ENCODE measurements at places on chromosomes 1 and 21. TPM values are rescaled to one million over a fixed set of nuclear protein-coding genes. Genes with fewer than 3 reads are reported as not detected.

DNA sequence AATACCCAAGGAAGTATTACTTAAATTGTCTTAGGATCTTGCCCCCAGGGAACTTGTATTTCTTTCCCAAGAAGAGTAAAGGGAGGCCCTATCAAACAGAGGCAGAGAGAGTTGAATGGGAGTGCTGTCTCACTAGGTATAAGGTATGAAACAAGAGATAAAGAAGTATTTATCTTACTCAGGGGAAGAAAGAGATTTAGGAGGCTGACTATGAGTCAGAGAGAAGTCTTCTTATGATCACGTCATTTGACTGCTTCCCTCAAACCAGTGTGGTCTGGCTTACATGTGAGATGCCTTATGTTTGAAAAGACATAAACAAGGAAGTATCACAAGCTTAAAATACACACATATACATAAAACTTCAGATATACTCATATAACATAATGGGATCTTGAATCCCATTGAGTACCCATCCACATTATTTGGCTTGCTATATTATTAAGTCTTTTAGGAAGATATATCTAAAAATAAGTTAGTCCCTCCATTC, 29.6 kb downstream of the DUSP10 start:
- DNase-seq = no peak

DNA sequence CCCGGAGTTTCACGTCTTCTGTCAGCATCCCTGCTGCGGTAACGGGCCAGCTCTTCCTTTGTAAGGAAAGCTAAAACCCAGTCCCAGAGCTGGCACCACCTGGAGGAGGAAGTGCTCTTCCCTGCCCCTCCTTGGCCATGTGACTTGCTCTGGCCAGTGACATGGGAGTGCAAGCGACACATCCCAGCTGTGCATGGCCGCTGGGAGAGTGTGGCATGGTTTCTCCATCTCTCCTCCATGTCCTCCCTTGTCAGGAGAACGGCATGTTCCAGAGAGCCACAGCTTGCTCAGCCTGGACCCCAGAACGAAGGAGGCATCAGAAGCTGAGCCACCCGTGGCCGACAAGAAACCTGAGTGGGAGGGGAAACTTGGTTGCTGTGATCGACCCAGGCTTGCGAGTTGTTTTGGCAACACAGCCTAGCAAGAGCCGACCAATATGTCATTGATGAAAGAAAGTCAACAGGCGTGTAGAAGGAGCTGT, 2.7 kb upstream of the PRXL2B start:
- no peak for DNase-seq

DNA sequence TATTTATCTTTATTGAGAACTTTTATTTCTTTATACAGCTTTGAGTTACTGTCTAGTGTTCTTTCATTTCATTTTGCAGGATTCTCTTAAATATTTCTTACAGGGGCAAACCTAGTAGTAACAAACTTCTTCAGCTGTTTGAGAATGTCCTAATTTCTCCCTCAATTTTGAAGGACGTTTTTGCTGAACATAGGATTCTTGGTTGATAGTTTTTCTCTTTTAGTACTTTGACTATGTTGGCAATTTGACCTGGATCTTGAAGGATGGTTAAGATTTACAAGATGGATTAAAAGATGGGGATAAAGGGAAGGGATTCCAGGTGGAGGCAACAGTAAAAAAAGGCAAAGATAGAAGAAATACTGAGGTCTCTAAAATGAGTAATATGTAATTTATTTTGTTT, 38.9 kb downstream of the XPR1 start:
- no peak for DNase-seq

DNA sequence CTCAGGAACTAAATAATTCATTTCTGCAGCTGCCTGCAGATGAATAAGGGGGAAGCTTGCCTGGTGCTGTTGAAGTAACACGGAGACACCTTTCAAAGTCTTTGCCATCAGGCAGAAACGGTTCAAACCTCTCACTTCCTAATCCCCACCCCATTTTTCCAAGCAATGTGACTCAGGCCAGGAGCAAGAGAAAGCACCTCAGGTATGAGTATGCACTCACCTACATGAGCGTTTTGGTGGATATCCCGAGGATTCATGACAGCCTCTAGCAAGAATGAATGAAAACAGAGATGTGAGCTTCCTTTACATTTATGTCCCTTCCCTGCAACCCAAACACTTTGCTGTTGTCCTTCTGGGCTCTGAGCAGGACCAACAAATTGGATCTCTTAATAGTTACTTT, 63.4 kb upstream of the LAX1 start:
- DNase-seq = no peak

DNA sequence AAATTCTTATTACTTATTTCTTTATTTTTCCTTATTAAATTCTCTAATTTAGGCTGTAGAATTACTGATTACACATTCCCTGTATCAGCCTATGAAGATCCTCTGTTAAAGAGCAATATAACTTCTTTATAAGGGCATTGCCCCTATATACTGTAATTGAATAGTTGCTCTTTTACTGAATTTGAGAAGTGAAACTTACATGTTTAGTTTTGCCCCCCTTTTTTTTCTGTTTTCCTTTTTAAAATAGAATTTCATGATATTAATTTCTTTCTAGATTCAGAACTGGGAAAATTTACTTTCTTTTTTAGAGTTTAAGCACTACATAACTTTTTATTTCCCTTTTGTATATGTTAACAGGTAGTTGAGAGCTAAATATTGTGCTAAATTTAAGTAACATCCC, 29.5 kb upstream of the PGM1 start:
- no peak for DNase-seq

Gene OR2T1
- total RNA-seq = not detected

Gene L1TD1
- not detected for total RNA-seq

Gene SRGAP2B
- 36.5 TPM for total RNA-seq

Gene TMEM82
- not detected for total RNA-seq
